ENCODE measurements at places on chromosomes 4 and X. TPM values are rescaled to one million over a fixed set of nuclear protein-coding genes. Genes with fewer than 3 reads are reported as not detected.
A peak's percentile ranks its signal among the peaks of the same experiment; 100 is the strongest.

EBP gene
- 159 TPM for total RNA-seq

EPGN gene
- total RNA-seq, result not detected

GRCh38 chr4:80005863-80006262 lies 67.2 kb downstream of the ANTXR2 start:
- H3K27ac ChIP-seq, result peak overlapping the region; percentile 80
- no peaks in the 10 kb centered on the region for H3K27me3 ChIP-seq
- H3K4me3 ChIP-seq, result peak overlapping the region; percentile 5
- peaks cover 44% of the 10 kb centered on the region for H3K4me1 ChIP-seq

DNA sequence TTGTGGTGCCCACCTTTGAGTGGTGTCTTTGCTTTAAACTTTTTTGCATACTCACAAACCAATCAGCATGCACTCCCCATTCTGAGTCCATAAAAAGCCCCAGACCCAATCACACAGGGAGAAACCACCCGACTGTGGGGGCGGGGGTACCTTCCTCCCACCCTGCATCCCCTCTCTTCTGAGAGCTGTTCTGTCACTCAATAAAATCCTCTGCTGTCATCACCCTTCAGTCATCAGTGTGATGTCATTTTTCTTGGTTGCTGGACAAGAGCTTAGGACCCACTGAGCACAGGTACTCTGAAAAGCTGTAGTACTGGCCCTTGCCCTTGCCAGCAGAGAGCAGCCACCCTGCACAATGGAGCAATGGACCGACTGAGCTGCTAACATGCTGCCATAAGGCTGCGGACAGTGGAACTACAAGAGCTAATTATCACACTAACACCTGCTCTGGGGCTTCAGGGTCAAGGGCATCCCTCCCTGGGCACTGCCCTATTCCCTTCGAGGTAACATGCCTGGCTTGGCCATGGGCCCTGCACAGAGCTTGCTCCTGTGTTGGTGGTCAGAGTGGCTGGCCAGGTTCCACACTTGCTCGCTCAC lies 62.9 kb upstream of the PGRMC2 start:
- no peak overlapping the region for H3K4me3 ChIP-seq
- peaks cover 3% of the 10 kb centered on the region for H3K4me1 ChIP-seq
- H3K27ac ChIP-seq, result no peak overlapping the region
- no peak for DNase-seq
- H3K27me3 ChIP-seq, result no peaks in the 10 kb centered on the region
- no peaks in the 10 kb centered on the region for H3K36me3 ChIP-seq

TRIM60 gene
- total RNA-seq, result not detected

DNA sequence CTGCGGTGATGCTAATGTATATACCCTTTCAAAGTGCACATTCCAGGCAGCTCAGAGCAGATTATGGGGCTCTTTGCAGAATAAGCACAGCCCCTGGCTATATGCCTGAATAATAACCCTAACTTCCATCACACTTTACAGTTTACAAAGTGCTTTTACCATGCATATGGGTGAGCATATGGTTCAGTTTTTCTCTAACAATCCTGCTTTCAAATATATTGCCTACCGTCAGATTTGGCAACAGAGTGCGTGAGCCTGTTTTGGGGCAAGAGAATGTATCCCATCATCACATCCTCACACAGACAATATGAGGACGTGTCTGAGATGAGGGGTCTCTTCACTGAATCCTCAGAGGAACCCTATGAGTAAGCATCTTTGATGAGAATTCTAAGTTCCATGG lies 162.8 kb upstream of the VCX start:
- H3K4me3 ChIP-seq, result no peak overlapping the region
- H3K36me3 ChIP-seq, result no peaks in the 10 kb centered on the region
- no peaks in the 10 kb centered on the region for H3K4me1 ChIP-seq
- no peaks in the 10 kb centered on the region for H3K27me3 ChIP-seq
- H3K27ac ChIP-seq, result no peak overlapping the region

TNIP3 gene
- 18.9 TPM for total RNA-seq

XAGE1B gene
- total RNA-seq, result not detected
